ENCODE measurements at places on chromosomes 5 and 9. TPM values are rescaled to one million over a fixed set of nuclear protein-coding genes. Genes with fewer than 3 reads are reported as not detected.

PPP1R26 gene
- total RNA-seq = 1.8 TPM

TSSK1B gene
- not detected for total RNA-seq

FAM240B gene
- total RNA-seq = not detected

CNTFR gene
- not detected for total RNA-seq

CEMIP2 gene
- 85.9 TPM for total RNA-seq

All from T-cell (primary cell).